ENCODE measurements at places on chromosomes 16 and 17.
A peak's percentile ranks its signal among the peaks of the same experiment; 100 is the strongest.

GRCh38 chr17:79083191-79083971, 8.8 kb downstream of the ENGASE start:
- no peak for DNase-seq

DNA sequence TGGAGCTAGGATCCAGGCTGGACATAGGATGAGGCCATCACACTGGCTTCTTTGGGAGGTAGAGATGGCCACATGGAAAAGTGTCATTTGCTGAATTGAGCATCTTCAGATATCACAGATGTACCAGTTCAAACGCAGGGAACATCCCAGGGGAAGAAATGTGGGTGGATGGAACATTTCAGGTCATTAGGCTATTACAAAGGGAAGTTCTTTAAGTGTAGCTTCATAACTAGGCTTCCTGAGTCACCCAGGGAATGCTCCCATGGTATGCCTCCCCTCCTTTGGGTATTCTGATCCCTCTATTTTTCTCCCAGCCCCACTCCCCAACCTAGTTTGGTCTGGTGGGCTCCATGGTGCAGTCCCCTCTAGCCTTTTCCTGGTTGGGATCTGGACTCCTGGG, 69.8 kb upstream of the IRX3 start:
- no peak for DNase-seq

- DNase-seq, result peak; percentile 39
Measured at GRCh38 chr16:89422905-89423630, 67.3 kb downstream of the ANKRD11 start.

DNA sequence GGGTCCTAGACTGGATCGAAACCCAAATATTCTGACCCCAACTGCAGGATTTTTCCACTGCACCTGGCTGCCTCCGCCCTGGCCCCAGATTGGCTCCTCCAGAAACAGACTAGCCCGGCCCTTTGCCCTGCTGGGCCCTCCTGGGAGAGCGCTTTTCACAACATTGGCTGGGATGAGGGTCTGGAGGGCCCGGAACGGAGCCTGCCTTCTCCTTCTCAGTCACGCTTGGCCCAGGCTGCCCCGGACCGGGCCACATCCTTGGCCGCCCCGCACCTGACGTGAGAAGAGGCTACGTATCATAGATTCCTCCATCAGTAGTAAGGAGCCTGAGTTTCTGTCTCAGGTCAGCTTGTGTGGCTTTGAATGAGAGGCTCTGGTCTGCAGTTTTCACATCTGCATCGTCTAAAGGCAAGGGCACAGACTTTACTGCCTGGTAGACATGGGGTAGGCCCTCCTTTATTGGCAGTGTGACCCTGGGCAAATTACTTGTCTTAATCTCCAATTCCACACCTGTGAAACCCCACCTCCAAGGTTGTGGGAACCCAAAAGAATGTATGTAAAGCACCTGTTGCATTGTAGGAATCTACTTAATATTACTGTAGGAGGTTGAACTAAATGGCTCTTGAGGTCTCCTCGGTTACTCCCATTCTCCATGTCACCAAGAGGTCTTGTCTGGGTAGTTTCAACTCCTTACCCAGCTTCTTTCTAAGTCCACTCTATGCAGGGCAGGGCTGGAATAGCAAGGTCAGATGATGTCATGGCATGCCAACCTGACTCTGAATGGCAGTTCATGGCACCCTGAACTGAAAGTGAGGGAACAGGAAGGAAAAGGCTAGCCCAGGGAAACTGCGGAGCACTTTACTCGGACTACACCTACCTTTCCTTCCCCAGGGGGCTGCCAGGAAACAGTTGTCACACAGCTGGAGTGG, 661 bp downstream of the LRRC3C start:
- DNase-seq, result peak; percentile 45

GRCh38 chr16:46822270-46822669, 8.7 kb downstream of the C16orf87 start:
- DNase-seq, result no peak

DNA sequence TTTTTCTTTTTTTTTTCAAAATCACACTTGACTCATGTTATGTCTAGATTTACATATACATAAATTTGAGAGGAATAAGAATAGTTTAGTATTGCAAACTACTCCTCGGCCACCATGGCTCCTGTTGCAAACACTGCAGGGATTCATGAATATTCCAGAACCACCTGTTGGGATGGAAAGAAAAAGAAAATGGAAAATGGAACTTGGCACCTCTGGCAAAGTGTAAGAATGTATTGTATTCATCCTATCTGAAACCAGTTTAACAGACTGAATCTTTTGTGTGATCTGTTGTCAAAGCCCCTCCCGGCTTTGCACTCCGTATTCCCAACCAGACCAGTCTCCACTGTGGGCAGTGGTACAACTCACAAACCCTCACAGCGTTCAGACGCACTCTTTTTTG, 124.4 kb downstream of the SPECC1 start:
- no peak for DNase-seq

GRCh38 chr17:72295916-72296315, 175.1 kb downstream of the SOX9 start:
- no peak for DNase-seq

- peak; percentile 9 for DNase-seq
Measured at GRCh38 chr17:74008196-74008595, 195.3 kb upstream of the RPL38 start.

GRCh38 chr17:3695129-3695722, 729 bp downstream of the P2RX5 start:
- no peak for DNase-seq

- DNase-seq, result no peak
Measured at GRCh38 chr17:48644159-48644558, 18.0 kb upstream of the HOXB9 start.

GRCh38 chr17:50976951-50977472, 110.9 kb upstream of the TOB1 start:
- DNase-seq, result no peak

DNA sequence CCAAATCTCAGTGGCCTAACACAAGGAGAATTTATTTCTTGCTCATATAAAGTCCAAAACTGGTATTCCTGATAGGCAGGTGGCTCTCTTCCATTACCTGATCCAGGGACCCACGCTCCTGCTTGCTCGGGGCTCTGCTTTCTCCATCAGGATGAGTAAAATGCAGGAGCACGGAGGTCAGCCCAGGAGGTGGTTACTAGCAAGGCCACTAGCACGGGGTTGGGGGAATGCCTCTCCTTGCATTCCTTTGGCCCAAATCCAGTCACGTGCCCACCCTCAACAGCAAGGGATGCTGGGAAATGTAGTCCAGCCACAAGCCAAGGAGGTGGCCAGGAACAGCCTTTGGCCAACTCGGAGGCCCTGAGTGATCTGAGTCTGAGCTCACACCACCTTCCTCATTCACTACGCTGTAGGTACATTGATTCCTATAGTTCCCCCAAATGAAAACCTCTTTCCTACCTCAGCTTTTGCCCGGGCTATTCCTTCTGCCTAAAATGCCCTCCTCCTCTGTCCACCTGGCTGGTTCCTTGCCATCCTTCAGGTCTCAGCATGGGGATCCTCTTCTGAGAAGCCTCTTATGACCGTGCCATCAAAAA, 38.3 kb upstream of the HAPSTR1 start:
- peak; percentile 93 for DNase-seq

- no peak for DNase-seq
Measured at GRCh38 chr16:89910717-89911354, 7.8 kb upstream of the MC1R start.

- no peak for DNase-seq
Measured at GRCh38 chr16:88058817-88059216, 107.6 kb downstream of the BANP start.

- no peak for DNase-seq
Measured at GRCh38 chr17:3973495-3974137, 9.4 kb upstream of the ATP2A3 start.

- no peak for DNase-seq
Measured at GRCh38 chr16:4544473-4544872, 5.9 kb upstream of the CDIP1 start.

DNA sequence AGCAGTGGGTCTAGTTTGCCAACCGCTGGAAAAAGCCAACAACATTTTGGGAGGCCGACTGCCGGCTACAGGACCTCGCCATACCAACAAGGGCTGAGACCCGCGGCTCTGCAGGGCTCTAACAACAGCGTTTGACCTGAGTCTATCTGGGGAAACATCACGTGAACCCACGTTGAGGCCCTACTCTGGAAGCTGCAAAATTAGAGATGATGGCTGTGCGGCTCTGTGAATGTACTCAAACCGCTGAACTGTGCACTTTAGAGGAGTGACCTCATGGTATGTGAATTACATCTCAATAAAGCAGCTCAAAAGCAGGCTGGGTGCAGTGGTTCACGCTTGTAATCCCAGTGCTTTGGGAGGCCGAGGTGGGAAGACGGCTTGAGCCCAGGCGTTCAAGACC, 10.1 kb upstream of the CEP295NL start:
- DNase-seq, result no peak

DNA sequence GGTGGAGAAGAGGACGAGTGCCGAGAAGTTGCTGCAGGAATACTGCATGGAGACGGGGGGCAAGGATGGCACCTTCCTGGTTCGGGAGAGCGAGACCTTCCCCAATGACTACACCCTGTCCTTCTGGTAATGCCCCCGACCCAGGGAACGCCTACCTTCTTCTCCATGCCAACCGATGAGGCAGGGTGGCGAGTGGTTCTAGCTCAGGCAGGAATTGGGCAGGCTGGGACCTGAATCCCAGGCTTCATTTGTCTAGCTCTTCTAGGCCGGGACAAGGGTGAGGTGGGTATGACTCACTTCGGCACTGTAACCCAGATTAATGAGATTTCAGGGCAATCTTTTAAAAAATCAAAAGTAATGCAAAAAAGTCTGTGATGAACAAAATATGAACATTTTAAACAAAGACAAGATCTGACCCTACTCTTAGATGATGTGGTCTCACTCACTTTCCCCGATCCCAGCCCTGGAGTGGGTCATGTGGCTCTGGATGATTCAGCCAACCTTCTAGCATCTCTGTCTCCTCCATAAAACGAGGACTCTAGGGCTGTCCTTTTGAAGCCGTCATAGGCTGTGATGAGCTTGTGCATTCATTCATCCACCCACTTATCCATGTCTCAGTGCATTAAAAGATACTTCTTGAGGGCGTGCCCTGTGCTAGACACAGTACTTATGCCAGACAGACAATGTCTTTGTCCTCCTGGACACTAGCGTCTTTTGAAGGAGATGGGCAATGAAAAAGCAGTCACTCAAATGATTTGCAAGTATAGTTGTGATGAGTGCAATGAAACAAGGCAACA, 102.6 kb downstream of the SDR42E1 start:
- DNase-seq, result no peak

GRCh38 chr16:19213885-19214284, 45.8 kb downstream of the SYT17 start:
- no peak for DNase-seq

- no peak for DNase-seq
Measured at GRCh38 chr17:82058230-82058854, 6.6 kb downstream of the GPS1 start.

- no peak for DNase-seq
Measured at GRCh38 chr17:8711291-8711690, 33.3 kb downstream of the CCDC42 start.

DNA sequence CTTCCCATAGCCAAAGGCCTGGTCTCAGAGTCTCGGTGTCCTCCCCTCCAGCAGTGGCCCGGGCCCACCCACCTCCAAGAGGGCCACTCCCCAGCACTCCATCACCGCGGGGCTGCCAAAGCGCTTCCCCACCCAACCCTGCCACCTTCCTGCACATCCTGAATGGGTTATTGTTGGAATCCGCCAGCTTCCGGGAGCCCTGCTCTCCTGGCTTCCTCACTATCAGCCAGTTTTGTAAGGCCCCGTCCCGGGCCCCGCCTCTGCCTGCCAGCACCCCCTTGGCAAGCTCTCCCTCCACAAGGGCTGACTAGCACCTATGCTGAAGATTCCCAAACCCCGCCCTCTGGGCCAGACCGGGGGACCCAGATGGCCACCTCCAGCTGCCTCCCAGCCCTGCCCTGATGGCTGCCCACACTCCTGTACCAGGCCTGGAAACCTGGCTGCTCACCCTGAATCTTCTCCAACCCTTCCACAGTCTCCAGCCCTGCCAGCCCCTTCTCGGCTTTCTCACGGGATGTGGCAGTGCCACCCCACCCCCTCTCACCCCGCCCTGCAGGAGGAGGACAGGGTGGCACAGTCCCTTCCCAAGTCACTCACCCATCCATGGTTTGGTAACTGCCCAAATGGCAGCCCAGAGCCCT, 14.4 kb downstream of the MYBBP1A start:
- DNase-seq, result no peak

DNA sequence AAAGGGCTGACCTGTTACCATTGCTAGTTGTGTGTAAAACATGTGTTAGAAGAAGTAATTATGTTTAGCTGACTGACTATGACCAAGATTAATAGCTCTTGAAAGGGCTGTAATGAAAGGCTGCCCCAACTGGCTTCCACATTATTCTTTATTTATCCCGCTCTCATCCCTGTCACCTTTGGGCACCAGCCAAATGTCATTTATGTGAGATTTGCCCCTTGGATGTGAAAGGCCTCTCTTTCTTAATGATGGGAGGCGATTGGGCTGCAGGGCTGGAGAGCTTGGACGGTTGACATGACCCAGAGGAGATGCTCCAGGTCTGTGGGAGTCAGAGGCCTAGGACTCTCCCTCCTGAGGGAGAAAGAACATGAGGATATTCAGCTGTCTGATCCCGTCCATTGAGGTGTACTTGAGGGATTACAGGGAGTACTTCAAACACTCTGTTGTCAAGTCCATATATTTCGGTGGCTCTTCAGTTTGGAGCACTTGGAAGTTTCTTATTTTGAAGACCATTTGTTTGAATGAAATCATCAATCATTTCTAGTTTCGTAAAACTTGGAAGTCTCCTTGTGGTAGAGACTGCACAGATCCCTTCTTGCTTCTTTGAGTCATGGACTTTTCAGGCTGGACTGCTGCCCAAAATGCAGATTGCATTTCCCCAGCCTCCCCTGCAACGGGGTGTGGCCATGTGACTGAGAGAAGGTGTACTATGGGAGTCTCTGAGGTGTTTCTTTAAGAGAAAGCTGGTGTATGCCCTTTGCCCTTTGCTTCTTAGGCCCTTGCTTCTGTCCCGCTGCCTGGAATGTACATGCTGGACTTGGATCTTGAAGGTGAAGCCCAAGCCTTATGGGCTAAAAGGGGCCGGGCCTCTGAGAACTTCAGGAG, 51.3 kb downstream of the FTO start:
- DNase-seq, result peak; percentile 75

DNA sequence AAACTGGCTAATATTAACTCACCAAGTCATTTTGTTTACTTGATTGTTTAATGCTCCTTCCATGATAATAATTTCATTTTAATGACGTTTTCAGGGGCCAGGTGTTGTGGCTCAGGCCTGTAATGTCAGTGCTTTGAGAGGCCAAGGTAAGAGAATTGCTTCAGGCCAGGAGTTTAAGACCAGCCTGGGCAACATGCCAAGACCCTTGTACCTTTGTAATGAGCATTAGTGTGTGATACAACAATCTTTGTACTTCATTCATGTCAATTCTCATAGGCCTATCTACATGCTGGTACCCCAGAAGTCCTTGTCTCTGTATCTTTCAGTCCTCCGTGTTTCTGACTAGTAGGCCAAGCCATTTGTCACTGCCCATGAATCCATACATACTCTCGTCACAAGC, 296.9 kb downstream of the ZFHX3 start:
- no peak for DNase-seq

Data from cardiac muscle cell (in vitro differentiated cells and primary cell).